ENCODE measurements at places on chromosomes 2 and 18.

DNA sequence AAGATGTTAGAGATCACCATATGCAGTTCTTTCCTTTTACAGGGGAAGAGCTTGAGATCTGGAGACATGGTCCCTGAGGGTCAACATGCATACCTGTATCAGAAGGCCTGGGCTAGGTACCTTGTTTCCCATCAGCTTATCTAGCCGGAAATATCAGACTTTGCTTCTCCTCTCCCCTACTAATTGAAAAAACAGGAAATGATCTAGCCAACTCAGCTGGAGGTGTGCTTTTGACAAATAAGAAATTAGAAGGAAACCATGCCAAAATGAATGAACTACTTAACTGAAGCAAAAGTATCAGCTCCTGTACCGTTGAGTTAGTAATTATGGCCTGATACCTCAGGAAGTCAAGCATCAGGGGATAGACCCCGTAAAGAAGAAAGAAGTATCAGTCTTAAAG lies 20.4 kb downstream of the PKP4 start:
- no peak for DNase-seq

DNA sequence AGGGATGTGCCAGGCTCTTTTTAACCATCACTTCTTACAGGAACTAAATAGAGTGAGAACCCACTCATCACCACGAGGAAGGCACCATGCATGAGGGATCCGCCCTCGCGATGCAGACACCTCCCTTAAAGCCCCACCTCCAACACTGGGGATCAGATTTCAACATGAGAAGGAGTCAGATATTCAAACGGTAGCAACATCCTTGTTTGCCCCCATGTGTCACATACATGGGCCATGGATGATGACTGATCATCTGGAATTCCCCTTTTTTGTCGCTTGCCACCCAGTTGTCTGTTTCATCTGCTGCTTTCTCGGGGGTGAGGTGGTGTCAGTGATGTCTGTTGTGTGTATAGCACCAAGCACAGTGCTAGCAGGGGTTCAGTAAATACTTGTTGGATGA lies 57.9 kb downstream of the NCK2 start:
- peak; percentile 81 for DNase-seq

GRCh38 chr2:20531633-20532262 lies 84.9 kb downstream of the RHOB start:
- no peak for DNase-seq

DNA sequence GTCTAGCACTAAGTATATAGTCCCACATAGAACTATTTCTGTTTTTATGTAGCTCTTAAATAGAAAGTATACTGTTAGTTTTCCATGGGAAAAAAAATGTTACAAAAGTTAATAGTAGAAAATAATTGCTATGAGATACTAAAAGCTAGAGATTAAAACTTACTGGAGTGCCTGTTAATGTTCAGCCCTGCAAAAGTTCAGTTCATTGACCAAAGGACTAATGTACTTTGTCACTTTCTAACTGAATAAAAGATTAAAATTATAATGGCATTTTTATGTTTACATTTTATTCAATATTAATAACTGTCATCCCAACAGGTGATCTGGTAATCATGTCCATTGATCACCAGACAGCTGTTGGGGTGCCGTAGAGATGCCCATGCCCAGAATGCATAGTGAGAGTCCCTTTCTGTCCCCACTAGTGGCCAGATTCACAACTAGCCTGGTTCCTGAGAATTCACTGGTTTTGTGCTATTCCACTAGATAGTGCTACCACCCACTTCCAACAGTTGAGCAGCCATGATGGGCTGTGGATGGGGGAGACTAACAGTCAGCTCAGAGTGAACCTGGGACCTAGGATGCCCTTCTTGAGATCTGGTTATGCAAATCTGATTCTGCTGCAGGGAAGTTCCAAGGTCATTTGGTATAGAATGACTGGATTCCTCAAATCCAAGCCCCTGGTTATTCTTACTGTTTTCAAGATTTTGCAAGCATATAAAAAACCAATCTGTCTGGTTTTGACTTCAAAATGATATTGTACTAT lies 57.8 kb downstream of the AFTPH start:
- DNase-seq: no peak

GRCh38 chr2:62071126-62071598 lies 124.8 kb upstream of the B3GNT2 start:
- DNase-seq: no peak

DNA sequence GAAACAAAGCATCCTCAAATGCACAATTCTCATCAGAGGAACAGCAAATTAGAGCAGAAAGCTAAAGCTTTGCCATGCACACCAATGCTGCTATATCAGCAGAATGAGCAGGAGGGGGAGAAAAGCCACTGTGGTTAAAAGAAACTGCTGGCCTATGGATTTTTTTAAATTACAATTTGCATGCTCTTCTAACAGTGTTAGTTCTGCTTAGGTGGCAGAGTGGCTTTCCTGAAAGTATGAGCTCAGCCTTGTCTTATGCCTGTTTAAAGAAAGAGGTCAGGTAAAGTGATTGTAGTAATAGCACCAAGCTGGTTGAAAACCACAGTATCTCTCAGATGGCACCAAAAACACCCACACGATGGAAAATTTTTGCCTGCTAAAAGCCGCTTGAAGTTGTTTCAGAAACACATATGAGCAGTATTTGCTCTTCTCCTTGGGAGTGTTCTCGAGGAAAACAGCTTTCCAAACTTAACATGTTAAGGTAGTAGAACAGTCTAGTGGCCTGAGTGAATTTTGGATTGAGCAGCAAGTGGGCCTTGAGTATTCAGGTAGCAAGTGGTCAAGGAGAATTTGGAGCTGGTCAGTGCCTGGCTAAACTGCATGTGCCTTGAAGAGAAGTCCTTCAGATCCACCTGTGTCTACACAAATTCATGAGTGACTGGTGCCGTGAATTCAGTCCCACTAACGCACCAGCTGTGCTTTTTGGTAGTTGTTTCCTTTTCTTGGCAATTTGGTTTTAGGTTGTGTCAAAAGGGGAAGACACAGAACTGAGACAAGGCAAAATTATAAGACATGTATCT lies 19.6 kb upstream of the NDUFV2 start:
- DNase-seq: peak; percentile 36

DNA sequence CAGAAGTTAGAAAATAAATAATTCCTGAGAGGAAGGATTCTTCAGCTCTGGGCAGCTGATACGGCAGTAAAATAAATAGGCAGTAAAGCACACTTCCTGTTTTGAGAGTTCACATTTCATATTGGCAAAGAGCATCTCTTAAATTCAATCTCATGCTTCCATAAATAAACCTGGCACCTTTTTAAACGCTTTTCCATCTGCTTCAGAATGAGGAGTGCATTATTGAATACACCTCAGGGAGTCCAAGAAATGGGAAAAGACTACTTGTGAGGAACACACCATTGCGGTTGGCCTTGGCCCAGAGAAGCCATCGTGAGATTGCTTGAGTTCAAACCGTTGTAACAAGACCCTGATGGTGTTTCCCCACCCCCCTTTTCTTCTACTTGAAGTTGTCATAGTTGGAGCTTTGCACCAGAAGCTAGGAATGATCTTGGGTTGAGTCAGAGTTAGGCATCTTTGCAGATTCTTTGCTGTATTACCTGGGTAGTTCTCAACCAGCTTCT lies 123.9 kb downstream of the RDH14 start:
- DNase-seq: no peak

GRCh38 chr2:231355508-231356465 lies 39.7 kb upstream of the B3GNT7 start:
- no peak for DNase-seq

DNA sequence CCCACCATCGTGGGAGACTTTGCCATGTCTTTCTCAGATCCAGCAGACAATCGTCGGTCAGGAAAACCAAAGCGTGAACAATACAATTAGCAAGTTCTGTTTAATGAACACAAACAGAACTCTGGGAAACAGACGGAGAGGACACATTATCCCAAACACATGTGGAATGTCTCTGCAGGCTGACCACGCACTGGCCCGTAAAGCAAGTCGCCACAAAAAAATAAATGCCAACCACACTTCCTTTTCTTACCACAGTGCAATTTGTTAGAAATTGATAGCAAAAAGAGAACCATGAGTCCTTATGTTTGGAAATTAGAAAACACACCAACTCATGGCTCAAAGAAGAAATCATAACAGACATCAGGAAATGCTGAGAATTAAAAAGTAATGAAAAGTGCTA lies 210.9 kb downstream of the TWIST2 start:
- no peak for DNase-seq

Measured in inflammatory macrophage treated with lipopolysaccharide for 4 hours (primary cell).